ENCODE measurements at places on chromosomes 16 and 17. TPM values are rescaled to one million over a fixed set of nuclear protein-coding genes. Genes with fewer than 3 reads are reported as not detected.

Gene NXN
- 133 TPM for total RNA-seq

DNA sequence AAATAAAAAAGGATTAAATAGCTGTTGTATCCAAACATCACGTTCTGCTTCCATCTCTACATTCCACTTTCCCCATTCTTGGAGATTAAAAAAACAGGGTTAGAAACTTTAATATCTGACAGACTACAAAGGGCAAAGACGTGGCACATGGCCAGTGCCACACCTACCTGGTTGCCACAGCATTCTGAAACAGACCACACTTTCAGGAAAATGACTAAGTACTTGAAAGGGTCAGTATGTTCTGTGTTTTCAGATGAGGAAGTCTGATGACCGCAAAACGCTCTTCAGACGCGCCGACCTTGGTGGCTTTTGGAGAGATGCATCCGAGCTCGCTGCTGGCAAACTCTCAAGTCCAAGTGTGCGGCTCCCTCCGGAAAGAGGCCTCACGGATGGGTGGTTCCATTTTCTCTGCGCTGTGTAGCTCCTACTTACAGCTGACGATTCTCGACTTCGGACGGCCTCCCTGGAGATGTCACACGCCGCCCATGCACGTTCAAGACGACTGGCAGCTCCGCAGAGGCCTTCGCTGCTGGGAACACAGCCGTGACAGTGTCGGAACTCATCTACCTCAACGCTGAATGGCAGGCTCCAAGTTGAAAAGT lies 15.5 kb downstream of the MAP1LC3B start:
- peak; percentile 62 for DNase-seq

- DNase-seq = no peak
Observed at GRCh38 chr16:84746875-84747274, 47.1 kb downstream of the USP10 start.

GRCh38 chr17:50192618-50193291 lies 8.7 kb downstream of the COL1A1 start:
- DNase-seq = no peak

Gene PRSS8
- not detected for total RNA-seq

Gene KRTAP4-9
- not detected for total RNA-seq

Gene RETREG3
- 30.4 TPM for total RNA-seq

Gene LLGL2
- total RNA-seq = 37.8 TPM

Gene C16orf46
- not detected for total RNA-seq

- no peak for DNase-seq
Observed at GRCh38 chr17:74623693-74624093, at the start of gene CD300E. TSS of gene CD300E (minus strand) at chr17:74623738. CDS start at chr17:74623621, 117 bp downstream.

- no peak for DNase-seq
Observed at GRCh38 chr16:22810226-22810625, 3.7 kb upstream of the HS3ST2 start.

- no peak for DNase-seq
Observed at GRCh38 chr16:77234611-77235010, 35.4 kb downstream of the SYCE1L start.

DNA sequence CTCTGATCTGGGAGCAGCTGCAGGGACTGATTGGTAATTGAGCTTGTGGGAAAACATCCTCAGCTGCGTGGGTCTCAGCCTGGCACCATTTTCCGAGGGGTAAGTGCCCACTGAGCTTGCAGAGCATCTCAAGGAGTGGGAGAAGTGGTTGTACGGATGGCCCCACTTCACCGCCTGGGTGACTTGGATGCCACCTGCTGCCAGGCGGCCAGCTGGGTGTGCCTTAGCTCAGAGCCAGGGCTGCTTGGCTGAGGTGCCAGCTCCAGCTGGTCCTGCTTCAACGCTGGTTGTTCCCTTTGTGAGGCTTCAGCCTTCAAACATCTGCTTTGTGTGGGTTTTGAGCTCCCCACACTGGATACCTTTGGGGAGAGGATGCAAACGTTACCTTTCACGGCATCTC lies 482.7 kb upstream of the EEF2KMT start:
- no peak for DNase-seq
